ENCODE measurements at places on chromosomes 1 and 21.

DNA sequence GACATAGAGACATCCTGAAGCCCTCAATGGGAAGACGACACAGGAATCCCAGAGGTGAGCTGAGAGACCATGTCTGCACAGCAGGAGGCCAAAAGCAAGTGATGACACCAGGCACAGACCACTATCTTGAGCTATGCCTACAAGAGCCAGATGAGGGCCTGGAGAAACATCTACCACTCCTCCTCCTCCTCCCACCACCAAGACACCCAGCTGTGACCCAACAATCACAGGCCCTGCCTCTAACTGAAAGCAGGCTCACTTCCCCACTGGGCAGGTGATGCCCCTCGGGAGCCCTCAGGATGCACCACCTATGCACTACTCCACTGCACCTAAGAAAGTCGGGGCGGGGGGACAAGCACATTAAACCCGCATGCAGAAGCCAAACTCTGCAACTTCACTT is 16.5 kb downstream of the TADA1 start:
- no peak for DNase-seq

DNA sequence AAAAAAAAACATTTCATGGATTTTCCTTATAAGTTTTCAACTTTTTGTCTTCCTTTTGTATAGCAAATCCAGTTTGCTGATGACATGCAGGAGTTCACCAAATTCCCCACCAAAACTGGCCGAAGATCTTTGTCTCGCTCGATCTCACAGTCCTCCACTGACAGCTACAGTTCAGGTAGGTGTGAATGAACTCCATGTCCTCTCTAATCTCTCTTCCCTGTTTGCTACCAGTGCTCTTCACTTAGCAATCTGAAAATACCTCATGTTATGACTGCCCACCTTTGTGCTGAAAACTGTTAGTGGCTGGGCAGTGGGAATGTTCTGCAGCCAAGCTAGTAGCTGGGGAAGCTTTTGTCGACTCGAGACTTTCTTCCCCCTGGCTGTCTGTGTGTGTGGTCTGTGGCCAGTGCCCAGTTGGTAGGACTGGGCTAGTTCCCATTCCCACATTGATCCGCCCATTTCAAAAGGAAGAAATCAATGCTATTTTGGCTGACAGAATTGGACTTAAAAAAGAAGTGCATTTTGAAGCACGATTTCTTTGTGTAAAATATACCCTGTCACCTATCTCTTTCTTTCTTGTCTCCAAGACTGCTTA is 24.5 kb downstream of the AHCYL1 start:
- no peak for DNase-seq

DNA sequence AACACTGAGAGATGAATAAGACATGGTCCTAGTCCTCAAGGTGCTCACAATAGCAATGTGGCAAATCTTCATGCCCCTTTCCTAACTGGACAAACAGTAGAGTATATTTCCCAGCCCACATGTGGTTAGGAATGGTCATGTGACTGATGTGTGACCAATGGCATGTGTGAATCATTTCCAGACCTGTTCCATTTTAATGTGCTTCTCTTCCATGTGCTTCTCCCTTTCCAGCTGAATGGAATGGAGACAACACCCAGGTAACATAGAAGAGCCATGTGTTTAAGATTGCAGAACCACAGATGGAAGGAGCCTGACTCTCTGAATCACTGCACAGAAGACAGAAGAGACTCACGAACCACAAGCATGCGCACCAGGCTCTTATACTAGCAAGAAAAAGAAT is 409.9 kb upstream of the NFIA start:
- DNase-seq: no peak

DNA sequence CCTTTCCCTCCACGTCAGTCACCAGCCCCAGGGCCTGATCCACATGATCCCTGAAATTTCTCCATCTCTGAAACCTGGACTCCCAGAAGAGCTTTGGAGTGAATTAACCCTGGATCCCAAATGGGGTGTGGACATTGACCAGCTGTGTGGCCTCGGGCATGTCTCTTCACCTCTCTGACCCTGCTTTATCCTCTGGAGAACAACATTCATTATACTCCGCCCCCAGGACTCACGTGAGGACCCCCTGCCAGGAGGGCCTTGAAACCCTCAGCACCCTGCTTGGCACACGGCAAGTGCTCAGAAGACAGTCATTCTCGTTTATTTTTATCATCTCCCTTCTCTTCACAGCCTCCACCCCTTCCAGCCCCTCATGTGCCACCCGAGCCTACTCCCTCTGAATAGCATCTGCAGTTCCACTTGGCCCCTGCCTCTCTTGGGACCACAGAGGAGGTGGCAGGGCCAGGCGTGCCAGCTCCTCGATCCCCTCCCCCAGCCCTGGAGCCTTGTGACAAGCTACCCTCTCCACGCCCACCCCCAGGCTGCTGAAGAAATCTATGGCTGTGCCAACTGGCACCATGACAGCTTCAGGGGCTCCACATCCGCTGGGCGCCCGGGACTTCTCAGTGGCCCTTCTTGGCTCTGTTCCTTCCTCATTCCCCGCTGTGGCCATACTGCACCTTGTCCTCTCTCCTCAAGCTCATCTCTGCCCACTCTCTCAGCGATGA is 18.0 kb downstream of the ADGRB2 start:
- no peak for DNase-seq

Measured in right forelimb (tissue), 1 donor.